ENCODE measurements at places on chromosomes 2 and 18. TPM values are rescaled to one million over a fixed set of nuclear protein-coding genes. Genes with fewer than 3 reads are reported as not detected.

DNA sequence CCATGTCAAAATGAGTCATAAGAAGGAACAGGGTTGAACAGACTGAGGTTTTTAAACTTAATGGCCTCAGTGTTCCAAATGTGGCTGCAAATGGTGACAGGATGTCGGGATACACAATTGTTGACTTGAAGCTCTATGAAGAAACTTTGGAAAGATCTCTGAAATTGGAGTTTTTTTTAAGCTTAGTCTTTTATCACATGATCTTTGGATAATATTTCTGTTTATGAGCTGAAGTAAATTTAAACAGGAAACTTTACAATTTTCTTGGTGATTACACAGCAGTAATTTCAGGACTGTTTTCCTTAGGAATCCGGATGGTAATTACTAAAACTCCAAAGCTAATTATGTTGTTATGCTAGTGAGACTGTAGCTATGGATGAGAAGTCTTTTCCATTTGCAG lies 199.1 kb upstream of the NRXN1 start:
- DNase-seq = no peak

GRCh38 chr2:15983496-15983895 lies 43.1 kb downstream of the MYCN start:
- DNase-seq = no peak

DNA sequence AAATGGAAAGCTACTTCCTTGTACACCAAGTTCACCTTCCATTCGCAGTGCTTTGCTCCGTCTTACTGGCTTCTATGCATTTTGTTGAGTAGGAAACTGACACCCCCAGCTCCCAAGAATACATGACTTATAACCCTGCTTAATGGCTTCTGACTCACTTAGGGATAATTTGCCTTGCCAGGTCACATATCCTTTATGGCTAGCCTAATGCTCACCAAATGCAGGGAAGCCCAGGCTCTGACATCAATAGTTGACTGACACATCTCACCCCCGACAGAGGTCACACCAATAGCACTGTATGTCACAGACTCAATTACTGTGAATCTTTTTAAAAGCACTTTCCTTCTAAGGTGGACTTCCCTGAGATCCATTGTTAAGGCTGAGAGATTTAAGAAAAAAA lies 147.2 kb downstream of the DTNA start:
- no peak for DNase-seq

DNA sequence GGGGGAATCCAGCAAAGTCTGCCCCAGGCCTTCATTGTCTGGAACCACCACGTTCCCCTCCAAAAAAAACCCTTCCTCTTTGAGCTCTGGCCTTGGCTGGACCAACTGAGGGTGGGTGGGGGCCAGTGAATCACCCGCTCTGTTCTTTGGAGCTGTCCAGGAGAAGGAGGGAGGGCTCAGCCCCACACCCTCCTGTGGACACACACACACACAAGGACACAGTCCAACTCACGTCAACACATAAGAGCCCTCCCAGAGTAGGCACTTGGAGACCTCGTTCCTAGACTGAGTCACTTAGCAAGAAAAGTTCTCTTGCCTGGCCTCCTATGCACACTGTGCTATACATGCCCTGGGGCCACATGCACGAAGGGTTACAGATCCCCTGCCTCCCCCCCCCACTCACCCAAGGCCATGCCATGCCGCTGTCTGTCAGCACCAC lies 1.2 kb upstream of the TNS1 start:
- DNase-seq = no peak

DNA sequence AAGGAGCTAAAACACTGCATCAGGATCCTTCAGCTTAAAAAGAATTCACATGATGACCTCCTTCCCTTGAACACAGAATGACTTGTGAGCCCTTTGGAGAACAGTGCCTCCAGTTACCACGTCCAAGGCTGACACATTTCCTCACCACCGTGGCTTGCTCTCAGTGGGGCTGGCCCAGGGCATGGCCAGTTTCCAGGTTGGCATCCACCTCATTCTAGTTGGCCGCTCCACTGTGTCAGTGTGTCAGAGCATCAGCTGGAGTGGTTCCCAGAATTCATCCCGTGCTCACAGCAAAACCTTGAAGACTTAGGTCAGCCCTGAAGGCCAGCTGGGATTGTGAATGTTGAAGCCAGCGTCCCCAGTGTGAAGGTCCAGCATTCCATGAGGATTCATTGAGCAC lies 158.5 kb downstream of the INSIG2 start:
- DNase-seq = no peak

GRCh38 chr2:172843266-172843582 lies 107.6 kb downstream of the RAPGEF4 start:
- no peak for DNase-seq

DNA sequence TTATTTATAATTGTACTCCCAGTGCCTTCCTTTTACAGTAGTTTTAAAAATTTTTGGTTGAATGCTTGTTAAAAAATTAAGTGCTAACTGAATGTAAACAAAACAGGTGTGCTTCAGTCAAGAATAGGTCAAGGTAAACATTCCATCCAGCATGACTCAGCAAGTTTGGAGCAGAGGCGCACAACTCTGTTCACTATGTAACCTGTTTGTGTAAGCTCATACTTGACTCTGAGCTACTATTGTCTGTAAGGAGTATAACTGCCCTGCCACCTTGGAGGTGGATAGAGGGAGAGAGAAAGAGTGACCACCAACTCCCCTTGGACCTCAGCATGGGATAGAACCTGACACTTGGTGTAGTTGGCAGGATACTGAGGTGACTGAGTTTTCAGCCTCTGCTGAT lies 207.4 kb upstream of the SYT4 start:
- DNase-seq = no peak

GRCh38 chr2:29990129-29990528 lies 68.7 kb upstream of the ALK start:
- DNase-seq = no peak

- DNase-seq = no peak
Measured at GRCh38 chr2:238938003-238938400, 90.1 kb downstream of the TWIST2 start.

DNA sequence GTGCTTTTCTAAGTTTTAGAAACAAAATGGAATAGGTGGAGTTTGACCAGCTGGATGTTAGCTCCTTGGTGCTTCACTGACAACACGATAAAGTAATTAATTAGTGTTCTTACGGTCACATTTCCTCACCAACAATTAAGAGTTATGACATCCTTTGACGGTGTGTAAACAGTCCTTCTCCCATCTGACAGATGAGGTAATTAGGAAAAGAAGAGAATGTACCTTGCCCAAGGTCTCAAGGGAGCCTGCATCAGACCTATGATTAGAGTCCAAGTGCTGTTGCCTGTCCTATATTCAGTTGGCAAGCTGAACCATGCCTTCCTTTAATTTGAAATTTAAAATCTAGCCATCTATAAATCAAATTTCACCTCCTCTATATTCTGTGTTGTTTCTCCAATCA lies 48.3 kb upstream of the STK17B start:
- no peak for DNase-seq

DNA sequence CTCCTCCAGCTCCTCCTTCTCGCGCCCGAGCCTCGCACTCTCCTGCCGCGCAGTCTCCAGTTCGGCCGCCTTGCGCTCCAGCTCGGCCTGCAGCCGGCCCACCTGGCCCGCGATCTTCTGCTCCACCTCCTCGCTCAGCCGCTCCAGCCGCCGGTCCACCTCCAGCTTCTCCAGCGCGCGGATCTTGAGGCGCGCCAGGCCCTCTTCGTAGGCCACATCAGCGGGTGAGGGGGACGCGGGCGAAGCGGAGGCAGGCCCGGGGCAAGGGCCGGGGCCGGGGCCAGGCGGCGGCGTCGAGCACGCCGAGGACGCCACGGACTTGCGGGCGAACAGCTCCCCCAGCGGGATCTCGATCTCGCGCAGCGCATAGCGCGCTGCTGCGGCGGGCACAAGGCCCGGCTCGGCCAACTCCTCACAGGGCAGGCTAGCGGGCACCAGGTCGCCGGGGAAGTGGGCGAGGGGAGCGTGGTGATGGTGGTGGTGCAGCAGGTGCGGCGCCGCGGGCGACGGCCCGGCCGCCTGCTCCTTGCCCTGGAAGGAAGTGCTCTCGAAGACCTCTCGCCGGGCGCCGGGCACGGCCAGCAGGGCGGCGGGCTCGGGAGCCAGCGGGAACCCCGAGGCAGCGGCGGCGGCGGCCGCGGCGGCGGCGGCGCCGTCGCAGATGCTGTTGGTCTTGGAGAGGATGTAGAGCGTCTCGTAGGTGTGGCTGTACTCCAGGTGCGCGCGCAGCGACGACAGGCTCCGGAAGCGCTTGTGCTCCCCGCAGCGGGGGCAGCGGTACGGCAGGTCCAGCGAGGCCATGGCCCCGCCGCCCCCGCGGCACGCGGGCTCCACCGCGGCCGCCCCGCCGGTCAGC lies 15.2 kb downstream of the FBXO41 start:
- DNase-seq = peak; percentile 51

DNA sequence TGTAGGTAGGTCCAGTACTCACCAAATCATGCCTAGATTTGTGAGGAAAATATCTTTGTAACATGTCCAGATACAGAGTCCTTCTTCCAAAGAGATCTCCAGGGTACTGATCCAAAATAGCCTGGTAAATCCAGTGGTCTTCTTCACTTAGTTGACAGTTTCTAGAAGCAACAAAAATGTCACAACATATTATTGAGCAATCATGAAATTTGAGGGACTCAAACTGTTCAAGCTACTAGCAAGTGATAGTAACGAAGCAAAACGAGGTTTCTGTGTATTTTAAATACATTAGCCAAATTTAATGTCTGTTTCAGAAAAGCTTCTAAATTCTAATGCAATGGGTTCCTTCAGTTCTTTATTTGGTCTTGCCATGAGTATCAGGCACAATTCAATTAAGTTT lies 142.8 kb downstream of the CCDC148 start:
- no peak for DNase-seq

- DNase-seq = no peak
Measured at GRCh38 chr18:34495506-34495905, 214.6 kb upstream of the DTNA start.

- peak; percentile 58 for DNase-seq
Measured at GRCh38 chr2:29923110-29923721, 1.8 kb upstream of the ALK start.

DNA sequence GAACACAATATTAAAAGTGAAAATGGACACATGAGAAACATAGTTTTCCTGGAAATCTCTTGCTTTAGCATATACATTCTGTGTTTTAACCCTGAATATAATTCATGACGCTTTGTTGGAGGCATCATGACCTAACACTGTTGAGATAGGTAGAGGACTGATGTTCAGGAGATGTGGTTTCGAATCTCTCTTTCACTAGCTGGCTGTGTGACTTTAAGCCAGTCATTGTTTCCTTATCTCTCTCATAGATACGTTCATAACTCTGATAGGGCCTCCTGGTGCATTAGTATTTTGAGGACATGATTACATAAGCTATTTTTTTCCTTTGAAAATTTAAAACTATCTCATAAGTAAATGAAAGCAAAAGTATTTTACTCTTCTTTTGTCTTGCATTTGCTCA lies 179.0 kb upstream of the DTNA start:
- no peak for DNase-seq

DNA sequence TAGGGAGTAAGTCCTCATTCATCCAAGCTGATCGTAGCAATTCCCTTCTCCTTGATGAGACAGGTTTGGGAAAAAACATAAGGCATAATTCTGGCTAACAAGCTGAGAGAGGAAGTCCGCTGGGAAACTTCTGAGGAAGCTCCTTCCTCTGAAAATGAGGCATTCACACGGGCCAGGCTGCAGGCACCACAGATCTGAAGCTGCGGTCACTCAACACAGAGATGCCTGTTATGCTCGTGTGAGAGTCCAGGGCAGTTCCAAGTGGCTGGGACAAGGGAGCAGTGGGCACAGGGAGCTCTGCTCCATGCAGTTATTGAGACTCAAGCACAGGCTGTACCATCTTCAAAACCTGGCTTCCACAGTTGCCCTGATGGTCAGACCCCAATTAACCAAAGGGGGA lies 200.9 kb upstream of the ID2 start:
- DNase-seq = no peak

- no peak for DNase-seq
Measured at GRCh38 chr18:59861963-59862819, 37.6 kb upstream of the PMAIP1 start.

GRCh38 chr2:138718405-138718804 lies 61.8 kb downstream of the NXPH2 start:
- DNase-seq = no peak

GRCh38 chr2:100283724-100284501 lies 38.4 kb downstream of the LONRF2 start:
- DNase-seq = no peak

DNA sequence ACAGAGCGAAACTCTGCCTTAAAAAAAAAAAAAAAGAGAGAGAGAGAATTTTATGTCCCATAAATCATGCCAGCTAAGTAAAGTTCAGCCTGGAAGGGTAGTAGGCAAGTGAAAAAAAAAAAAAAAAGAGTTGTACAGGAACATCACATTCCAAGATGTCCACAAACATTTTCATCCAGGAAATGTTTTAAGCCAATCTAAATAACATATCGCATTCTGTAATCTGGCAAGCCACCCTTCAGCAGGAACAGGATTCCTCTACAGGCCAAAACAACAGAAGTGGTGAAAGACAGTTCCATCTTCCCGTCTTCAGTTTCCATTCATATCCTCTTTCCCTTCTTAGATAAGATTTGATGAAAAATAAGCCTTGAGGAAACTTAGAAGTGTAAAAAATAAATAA lies 1108.1 kb upstream of the DDX18 start:
- no peak for DNase-seq

GRCh38 chr2:179562330-179562885 lies 297.8 kb upstream of the SESTD1 start:
- no peak for DNase-seq

- no peak for DNase-seq
Measured at GRCh38 chr2:227536445-227536844, 62.2 kb upstream of the SCYGR2 start.

DNA sequence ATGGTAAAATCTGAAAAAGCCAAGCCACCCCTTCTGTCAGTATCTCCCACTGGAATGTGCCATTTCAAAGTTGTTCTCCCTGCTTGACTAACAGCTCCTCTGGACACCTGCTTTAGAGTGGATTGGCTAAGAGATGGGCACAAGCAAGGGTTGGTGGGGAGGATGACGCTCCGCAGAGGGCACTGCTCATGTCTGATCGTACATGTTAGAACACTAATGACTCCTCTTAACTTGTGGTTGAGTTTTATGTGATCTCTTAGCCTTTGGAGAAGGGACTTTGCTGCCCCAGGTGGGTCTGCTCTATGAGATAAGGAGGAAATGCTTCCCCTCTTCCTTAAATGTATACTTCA lies 8.2 kb upstream of the KIAA2012 start:
- DNase-seq = no peak

Gene ADAM23
- polyA plus RNA-seq = 9.9 TPM

Gene RAX
- polyA plus RNA-seq = 0.12 TPM

Gene REG3A
- not detected for polyA plus RNA-seq

Gene CFC1
- polyA plus RNA-seq = 0.14 TPM

Gene EN1
- polyA plus RNA-seq = not detected

Gene HJURP
- polyA plus RNA-seq = 49.3 TPM

Gene SS18
- polyA plus RNA-seq = 106 TPM

Gene KCNF1
- 1.6 TPM for polyA plus RNA-seq

Gene HOXD4
- not detected for polyA plus RNA-seq

Gene WDR35
- 5.1 TPM for polyA plus RNA-seq

Gene DSG2
- 60.1 TPM for polyA plus RNA-seq

Gene CNDP1
- 0.09 TPM for polyA plus RNA-seq

Gene BIN1
- 23.6 TPM for polyA plus RNA-seq

Gene OTOS
- polyA plus RNA-seq = 0.19 TPM

Gene ASIC4
- polyA plus RNA-seq = 0.30 TPM
